Spinal cord (tissue), 10 donors: ENCODE measurements at places on chromosomes 1 and 21. TPM values are rescaled to one million over a fixed set of nuclear protein-coding genes. Genes with fewer than 3 reads are reported as not detected.

DNA sequence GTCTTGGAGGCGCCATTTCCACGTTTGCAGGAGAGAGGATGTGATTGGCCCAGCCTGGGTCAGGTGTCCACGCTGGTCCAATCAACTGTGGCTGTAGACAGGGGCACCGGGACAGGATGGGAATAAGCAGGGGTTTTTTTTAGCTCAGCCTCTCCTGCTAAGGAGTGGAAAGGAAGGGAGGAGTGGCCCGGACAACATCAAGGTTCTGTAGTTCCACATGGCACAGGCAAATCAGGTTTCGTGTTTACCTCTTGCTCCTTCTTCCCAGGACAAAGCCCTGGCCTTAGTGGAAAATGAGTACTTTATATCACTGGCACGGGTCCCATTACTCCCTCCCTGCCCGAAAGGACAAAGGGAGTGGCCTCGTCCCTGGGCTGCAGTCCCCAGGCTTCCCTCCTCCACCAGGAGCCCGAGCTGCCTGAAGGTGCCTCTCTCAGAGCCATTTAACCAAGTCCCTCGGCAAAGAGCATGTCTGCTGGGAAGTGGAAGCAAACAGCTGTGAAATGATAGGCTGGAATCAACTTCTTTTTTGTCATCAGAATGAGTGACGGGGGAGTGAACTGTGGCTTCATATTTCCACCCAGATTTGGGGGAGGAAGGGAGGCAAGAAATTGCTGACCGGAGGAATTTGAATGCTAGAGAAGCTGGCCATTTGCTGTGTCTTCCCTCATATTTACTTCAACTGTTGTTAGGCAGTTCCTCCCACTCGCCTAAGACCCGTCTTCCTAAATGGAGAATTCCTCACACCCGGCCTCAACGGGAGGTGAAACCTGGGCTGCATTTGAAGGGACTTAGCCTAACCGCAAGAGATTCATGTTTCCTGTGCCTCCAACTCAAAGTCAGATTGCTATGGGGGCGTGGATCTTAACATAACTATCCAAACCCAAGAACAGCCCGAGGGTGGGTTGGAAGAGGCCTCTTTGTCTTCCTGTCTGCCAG is 84.9 kb upstream of the SLC44A3 start:
- no peak for DNase-seq

DNA sequence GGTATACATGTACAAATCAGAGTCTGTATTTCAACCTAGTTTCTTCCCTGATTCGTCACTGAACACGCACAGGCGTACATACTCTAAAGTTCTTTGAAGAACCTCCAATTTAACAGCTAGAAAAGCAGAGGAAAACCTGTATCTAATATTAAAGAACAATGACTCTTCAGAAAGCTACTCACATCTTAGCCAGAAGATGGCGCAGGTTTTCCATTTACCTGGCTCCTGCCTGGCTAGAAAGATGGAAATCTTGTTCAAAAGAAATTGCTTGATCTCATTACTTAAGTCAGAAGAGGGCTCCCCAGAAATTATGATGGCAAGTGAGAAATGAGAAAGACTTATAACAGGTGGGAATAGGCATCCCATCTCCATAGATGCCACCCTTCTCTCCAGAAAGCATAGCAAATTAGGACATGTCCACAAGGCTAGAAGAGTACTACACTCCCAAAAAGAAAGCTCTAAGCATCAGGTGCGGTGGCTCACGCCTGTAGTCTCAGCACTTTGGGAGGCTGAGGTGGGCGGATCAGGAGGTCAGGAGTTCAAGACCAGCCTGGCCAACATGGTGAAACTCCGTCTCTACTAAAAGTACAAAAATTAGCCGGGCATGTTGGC is 19.0 kb upstream of the L1TD1 start:
- DNase-seq, result peak; percentile 55

Gene AUNIP
- 3.9 TPM for polyA plus RNA-seq

Gene SERPINC1
- 0.18 TPM for polyA plus RNA-seq

- peak; percentile 36 for DNase-seq
Observed at GRCh38 chr1:41366455-41367287, 5.4 kb downstream of the FOXO6 start.

GRCh38 chr1:116933606-116934515 is 24.1 kb downstream of the PTGFRN start:
- DNase-seq, result no peak

DNA sequence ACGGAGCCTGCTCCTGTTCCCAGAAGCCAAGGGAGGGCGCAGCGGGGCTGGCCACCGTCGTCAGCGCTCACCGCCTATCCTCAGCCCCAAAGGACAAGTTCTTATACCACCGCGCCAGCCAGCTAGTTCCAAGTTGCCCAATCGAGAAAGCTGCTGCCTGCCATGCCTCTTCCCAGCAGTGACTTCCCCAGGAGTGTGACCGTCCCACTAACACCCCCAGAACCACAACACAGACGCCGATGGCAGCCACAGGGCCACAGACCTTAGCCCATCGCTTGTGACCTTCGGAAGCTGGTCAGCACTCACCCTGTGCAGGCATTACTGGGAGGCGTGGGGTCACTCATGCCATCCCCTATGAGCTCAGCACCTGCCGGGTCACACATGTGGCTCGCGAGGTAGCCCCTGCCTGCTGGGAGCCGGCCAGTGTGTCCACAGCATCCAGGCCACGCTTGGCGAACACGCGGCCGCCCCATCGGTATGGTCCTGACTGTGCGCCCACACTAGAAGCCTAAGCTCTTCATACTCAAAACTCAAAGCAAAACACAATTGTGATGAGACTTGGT is 20.1 kb downstream of the NADK start:
- no peak for DNase-seq

- no peak for DNase-seq
Observed at GRCh38 chr1:245871915-245872314, 635.2 kb downstream of the SMYD3 start.

GRCh38 chr1:95058974-95059373 is 13.8 kb downstream of the ALG14 start:
- DNase-seq, result no peak

- no peak for DNase-seq
Observed at GRCh38 chr1:231385416-231385748, 36.7 kb downstream of the EGLN1 start.

Gene TEKT2
- polyA plus RNA-seq, result 15.8 TPM

Gene PPFIA4
- polyA plus RNA-seq, result 39.4 TPM

GRCh38 chr1:147772570-147772969 is 12.2 kb upstream of the GJA5 start:
- no peak for DNase-seq

- no peak for DNase-seq
Observed at GRCh38 chr1:230230948-230231773, 164.1 kb downstream of the GALNT2 start.

DNA sequence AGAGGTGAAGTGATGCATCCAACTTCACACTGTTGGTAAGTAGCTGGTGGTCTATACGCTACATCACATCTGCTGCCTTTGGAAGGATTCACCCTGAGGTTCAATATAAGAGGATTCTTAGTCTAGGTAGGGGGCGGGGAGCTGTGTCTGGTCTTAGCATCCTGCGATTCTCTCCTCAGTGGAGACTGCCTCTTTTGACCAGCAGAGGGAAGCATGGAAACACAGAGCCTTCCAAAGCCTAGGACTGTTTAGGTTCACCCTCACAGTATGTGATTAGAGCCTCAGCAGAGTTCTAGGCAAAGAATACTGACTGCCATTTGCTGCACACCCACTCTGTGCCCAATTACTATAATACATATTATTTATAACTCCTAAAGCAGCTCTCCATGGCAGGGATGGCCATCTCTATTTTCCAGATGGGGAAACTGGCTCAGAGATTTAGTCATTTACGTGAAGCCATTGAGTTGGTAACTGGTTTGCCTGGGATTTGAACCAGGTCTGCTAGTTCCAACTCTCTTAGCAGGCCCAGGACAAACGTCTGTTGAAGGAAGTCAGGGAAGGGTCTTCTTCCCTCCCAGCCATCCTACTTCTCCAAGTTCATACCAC is 28.9 kb upstream of the EFCAB14 start:
- DNase-seq, result peak; percentile 35

DNA sequence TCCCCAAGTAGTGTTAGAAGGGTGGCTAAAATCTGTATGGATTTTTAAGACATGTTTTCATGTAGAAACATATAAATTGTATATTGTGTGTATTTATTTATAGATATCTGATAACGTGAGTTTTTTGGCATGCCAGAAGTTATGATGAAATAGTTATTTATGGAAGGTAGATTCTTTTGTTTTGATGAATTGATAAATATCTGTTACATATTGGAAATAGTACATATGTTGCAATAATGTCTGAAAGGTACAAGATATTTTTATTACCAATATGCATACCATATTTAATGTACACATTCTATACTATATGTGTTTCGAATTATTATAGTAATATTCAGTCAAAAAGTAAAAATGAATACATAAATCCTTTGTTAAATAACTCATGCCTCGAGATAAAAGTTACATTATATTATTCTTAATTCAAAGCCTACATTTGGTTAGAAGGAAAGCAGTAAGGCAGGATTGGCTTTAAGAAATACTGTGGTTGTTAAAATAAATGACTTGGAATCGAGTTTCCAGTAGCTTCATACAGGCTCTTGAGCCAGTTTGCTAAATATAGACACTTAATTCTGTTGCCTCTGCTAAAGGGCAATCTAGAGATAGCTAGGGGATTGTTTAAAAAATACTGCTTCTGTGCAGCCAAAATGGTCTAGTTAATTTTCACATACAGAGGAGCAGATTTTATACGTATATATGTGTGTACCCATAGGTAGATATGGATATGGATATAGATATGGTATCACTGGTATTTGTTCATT is 1175.1 kb upstream of the B3GALT2 start:
- no peak for DNase-seq

Gene FAM163A
- 4.2 TPM for polyA plus RNA-seq

Gene CD53
- 23.3 TPM for polyA plus RNA-seq

DNA sequence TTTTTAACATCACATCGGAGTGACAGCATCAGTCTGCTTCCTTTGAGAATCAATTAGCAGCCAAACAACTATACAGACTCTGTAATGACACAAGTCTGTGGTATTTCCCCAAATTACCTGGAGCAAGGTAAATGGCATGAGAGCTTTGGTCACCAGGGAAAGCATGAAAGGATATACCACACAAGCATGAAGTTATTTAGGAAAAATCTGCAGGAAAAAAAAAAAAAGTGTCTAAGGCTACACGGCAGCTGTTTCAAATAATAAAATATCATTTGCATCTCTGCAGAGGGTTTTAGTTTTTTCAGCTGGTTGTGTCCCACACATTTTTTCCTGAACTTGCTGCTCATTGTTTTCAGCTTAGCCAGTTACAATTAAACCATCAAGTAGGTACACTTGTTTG is 234.7 kb downstream of the TTLL7 start:
- DNase-seq, result no peak

Gene PRR9
- polyA plus RNA-seq, result not detected

- DNase-seq, result no peak
Observed at GRCh38 chr21:46099476-46099875, 1.6 kb downstream of the COL6A2 start.

Gene KIF17
- 9.3 TPM for polyA plus RNA-seq

Gene IFNAR1
- polyA plus RNA-seq, result 41.7 TPM

Gene SYT6
- 30.1 TPM for polyA plus RNA-seq

DNA sequence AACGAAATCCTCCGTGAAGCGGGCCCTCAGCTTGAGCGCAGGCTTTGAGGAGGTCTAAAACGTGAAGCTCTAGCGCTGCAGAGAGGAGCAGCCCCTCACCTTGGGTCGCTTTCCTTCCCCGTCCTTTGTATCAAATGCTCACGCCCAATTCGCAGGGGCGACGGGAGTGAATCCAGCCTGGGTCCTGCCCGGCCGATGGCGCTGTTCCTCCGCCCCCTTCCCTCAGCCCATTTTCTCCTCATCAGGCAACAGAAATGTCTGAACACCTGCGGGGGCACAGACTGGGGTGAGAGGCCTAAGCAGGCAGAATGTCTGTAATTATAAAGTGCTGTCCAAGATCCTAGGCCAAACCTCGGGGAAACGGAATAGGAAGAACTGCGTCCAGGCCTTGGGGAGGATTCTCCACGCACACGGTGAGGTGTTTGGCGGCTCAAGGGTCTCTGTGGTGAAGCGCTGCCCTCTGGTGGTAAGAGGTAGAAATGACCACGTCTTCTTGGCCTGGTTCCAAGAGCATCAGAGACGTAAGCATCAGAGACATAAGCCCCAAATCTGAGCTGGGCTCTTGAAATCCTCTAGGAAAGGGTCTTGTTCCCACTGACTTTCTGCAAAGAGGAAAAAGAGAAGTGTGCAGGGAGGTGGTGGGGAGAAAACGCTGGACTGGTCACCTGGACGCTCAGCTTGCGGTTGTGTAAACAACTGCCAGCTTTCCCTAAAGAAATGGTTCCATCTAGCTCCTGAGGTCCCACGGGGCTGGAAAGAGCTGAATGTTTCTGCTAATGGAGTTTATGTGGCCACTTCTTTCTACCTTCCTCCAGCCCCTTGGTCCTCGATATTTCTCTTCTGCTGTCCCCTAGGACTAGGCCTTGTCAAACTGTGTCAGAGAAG is 92.1 kb upstream of the CD53 start:
- peak; percentile 94 for DNase-seq

- DNase-seq, result no peak
Observed at GRCh38 chr1:39331647-39332046, 127.2 kb downstream of the MACF1 start.

DNA sequence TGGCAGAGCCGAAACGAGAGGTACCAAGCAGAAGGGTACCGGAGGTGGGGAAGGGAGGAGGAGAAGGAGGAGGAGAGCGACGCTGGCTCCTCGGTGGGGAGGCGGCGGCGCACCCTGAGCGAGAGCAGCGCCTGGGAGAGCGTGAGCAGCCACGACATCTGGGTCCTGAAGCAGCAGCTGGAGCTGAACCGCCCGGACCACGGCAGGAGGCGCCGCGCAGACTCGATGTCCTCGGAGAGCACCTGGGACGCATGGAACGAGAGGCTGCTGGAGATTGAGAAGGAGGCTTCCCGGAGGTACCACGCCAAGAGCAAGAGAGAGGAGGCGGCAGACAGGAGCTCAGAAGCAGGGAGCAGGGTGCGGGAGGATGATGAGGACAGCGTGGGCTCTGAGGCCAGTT is 32.4 kb downstream of the STYXL2 start:
- DNase-seq, result no peak

Gene OLFML3
- polyA plus RNA-seq, result 96.7 TPM

GRCh38 chr1:118488787-118489186 is 303.8 kb upstream of the SPAG17 start:
- DNase-seq, result no peak

- no peak for DNase-seq
Observed at GRCh38 chr1:106747791-106748190, 308.7 kb upstream of the PRMT6 start.

GRCh38 chr1:90402893-90403849 is 313.9 kb downstream of the BARHL2 start:
- DNase-seq, result peak; percentile 7

GRCh38 chr1:67322442-67322841 is 14.8 kb downstream of the IL12RB2 start:
- no peak for DNase-seq

Gene KRTAP12-2
- not detected for polyA plus RNA-seq

DNA sequence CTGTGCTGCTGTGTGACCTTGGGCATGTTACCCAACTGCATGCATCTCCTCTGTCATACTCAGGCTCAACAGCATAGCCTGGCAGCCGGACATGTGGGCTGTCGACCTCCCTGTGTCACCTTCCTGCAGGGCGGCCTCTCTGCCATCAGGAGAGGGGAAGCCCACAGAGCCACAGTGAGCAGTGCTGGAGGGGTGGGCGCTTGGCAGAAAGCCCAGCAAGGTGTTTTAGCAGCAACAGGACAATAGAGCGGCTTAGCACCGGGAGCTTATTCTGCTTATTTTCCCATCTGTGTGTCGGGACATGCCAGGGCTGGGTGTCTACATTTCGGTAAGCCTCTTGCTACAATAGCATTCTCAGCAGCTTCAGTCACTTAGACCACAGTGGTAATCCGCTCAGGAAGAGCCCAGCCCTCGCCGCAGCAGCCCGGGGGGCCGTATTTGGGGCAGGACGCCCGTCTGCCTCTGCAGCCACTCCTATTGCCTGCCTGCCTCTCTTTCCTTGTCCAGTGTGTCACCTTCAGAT is 22.8 kb upstream of the CDK18 start:
- DNase-seq, result no peak
